Stimulated activated CD4-positive, alpha-beta T cell treated with anti-CD3 and anti-CD28 coated beads, Interleukin-12 subunit alpha, Interleukin-12 subunit beta, amount 100 ng/mL, for 48 hours (primary cell): ENCODE measurements at places on chromosomes 5 and 9.

DNA sequence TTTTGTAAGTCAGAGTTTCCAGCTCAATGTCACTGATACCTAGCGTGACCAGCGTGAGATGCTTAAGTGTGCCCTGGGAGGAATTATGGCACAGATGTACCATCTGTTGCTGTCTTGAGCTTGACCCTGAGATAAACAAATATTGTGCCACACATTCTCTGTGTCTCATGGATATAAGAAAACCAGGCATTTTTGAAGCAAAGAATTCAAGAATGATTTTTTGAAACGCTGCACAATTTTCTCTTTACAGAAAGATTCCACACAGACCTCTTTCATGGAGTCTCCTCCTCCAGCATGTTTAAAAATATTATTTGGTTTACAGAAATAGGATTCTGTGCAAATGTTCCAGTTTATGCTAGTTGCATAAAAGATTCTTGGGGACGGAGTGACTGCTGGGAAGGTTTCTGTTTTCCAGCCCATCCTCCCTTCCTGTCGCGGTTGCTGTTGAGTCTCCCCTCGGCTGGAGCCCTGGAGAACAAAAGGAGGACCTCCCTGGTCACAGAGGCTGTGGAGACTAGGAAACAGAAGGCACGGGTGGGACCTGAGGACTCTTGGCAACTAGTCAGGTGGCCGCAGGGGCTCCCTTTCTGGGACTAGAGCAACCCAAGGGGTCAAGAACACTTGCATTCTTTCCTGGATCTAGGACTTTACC is 120.8 kb downstream of the RASGRF2 start:
- DNase-seq: no peak

- no peak for DNase-seq
Observed at GRCh38 chr5:33312571-33313549, 127.9 kb upstream of the TARS1 start.

- no peak for DNase-seq
Observed at GRCh38 chr5:100165309-100165708, 369.9 kb upstream of the FAM174A start.

DNA sequence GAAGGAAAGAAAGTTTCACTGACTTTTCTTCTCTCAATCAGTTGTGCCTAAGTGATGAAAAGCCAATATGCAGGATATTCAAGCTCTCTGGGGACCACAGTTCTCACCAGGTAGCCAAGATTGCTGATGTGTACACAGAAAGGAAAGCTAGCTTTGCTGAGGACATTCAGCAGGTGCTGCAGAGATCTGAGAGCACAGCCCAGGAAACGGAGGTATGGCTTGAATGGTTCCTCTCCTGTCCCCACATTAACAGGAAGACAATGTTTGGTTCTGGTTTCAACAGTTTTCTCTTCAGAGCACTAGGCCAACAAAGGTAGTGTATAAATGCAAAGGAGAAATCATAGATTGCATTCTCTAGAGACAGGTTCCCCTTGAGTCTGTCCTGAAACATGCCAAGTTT is 69.6 kb downstream of the PTPDC1 start:
- no peak for DNase-seq

DNA sequence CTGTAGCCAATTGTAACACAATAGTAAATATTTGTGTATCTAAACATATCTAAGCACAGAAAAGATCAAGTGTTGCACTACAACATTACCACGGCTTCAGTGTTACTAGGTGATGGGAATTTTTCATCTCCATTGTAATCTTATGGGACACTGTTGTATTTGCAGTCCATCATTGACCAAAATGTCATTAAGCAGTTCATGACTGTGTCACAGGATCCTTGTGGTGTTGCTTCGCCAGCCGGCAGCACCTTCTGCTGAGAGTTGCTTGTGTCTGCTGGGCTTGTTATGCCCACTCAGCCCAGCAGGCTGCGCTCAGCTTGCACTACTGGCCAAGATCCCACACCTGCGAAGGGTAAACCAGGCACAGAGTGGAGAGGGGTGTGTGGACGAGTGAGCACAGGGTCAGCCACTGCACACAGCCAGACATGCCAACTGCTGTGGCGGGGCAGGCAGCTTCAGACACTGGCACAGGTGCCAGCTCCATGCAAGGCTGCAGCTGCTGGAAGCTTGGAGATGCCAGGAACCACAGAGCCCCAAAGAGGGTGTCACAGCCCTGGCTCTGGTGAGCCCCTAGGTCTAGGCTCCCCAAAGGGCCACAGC is 273.7 kb downstream of the CETN3 start:
- DNase-seq: no peak

GRCh38 chr5:166074582-166075481 is 2216.6 kb upstream of the WWC1 start:
- no peak for DNase-seq

GRCh38 chr9:93059011-93059714 is 662 bp downstream of the SUSD3 start:
- no peak for DNase-seq

GRCh38 chr5:73170522-73170921 is 2.5 kb upstream of the TMEM174 start:
- DNase-seq: peak; percentile 7
